Germinal center (tissue), 1 donor: ENCODE measurements at places on chromosomes 2 and 18.

DNA sequence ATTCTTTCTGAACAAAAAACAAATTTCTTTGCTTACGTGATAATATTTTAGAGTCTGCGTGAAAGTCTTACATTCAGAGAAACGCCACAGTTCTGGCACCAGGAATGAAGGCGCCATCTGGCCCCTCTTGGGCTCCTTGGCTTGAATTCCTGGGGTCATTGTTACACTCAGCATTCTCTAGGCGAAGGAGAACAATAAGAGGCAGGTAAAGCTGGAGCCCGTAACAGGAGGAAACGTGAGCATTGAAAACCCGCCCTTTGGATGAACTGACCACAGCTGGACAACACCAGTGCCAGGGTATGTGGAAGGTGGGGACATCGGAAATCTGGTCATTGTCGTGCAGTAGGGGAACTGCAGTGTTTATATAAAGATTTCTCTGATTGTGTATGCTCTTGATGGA is 144.8 kb downstream of the RNF152 start:
- no peak for DNase-seq

- DNase-seq, result no peak
Observed at GRCh38 chr18:53906681-53907080, 317.8 kb downstream of the MBD2 start.

DNA sequence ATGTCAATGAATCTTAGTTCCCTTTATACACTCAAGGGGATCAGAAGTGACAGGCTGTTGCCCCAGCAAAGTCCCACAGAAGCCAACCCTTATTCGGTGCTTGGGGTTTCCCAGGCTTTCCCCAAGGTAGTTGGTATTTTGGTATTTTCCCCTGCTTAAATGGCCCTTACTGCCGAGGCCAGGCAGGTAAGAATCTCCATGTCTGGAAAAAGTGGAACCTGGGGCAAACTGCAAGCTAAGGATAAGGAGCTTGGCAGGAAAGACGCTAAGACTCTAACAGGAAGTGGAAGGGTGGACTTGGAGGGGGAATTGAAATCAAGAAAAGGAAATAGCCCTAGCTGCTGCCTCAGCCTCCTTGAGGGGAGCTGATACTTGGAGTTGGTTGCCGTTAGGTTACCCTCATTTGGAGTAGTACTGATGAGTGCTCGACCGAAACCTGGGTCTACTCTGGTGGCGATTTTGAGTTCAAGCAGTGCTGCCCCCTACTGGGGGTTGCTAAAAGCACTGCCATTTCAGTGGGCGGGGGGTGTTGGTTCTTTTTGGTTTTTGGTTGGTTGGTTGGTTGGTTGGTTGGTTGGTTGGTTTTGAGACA is 3.3 kb upstream of the GPBAR1 start:
- DNase-seq, result peak; percentile 82

DNA sequence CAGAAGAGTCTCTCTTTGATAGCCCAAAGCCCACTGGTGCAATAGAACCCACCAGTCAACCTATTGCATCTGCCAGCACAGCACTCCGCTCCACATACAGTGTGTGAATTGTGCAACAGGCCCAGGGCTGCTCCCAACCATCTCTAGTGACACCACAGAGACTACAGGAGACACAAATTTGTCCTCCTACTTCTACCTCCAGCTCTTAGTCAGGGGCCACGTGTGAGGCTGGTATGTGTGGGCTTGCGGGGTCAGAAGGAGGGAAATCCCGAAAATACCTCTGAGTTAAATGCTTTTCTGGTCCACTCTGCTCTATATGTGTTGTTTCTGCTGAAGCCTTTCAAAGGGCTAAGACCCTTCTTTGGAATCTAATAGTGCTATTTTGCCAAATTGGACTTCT is 18.0 kb downstream of the DGUOK start:
- DNase-seq, result no peak

DNA sequence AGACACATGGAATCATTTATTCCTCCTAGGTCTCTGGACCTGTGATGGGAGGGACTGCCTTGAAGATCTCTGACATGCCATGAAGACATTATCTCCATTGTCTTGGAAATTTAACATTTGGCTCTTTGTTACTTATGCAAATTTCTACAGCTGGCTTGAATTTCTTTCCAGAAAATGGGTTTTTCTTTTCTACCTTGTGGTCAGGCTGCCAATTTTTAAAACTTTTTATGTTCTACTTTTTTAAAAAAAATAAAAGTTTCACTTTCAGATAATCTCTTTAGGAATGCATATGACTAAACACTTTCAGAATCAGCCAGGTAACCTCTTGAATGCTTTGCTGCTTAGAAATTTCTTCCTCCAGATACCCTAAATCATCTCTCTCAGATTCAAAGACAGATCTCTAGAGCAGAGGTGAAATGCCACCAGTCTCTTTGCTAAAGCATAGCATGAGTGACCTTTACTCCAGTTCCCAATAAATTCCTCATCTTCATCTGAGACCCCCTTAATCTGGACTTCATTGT is 209.6 kb downstream of the RPRM start:
- no peak for DNase-seq

DNA sequence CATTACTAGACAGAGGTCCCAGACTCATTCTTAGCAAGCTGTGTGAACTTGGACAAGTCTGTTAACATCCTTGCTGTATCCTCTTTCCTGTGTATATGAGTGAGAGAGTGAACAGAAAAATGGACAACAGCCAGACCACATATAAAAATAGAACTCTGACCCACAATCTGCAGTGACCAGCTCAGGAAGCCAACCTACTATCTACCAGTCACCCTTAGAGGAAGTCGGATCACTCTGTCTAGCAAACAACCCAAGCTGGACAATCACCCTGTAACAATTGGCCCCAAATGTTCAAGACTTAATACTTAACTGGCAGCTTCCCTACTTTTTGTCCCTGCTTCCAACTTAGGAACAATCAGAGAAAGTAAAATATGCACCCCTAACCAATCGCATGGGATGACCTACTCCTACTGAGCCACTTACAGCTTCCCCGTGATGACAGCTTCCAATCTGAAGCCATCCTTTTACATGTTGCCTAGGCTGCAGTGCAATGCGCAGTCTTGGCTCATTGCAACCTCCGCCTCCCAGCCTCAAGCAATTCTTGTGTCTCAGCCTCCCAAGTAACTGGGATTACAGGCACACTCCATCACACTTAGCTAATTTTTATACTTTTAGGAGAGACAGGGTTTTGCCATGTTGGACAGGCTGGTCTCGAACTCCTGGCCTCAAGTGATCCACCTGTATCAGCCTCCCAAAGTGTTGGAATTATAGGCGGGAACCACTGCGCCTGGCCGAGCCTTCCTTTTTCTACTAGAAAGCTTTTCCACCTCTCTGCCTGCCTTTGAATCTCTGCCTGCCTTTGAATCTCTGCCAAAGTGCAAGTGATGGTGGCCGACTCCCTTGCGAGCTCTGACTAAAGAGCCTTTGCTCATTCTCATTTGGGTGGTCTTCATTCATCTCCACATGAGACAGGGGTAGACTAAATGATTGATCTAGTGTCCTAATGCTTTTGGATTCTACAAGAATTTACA is 158.3 kb upstream of the NDUFV2 start:
- no peak for DNase-seq

GRCh38 chr2:216465579-216466195 is 33.0 kb upstream of the RPL37A start:
- DNase-seq, result no peak

DNA sequence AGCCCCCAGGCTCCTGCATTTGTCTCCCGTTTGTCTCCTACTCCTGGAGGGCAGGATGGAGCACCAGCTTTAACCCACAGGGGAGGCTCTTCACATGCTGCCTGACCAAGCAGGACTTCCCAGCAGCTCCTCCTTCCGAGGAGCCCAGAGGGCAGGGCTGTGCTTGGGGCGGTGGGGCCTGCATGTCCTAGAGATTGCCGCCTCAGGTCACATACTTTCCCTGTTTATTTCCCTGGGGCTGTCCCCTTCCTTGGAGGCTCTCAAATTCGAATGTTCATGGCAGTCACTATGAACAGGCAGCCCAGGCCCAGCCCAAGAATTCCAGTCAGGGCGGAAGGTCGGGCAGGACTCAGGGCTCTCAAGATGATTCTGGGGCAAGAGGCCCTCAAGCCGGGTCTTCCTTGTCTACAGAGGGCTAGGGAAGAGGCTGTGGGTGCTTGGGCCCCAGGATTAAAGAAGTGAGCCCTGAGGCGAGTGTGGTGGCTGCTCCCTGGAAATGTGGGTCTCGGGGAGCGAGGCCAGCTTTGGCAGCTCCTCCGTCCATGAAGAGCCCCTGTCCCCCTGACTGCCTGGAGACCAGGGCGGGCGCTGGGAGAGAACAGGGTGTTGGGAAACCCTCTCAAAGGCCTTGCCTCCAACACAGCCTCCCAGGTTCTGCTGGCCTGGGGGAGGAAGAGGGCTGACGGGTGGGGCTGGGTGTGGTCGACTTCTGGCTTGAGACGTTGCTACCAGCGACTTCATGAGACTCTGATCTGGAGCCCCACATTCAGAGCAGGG is 48.9 kb upstream of the HPCAL1 start:
- no peak for DNase-seq
